ENCODE measurements at places on chromosomes 3 and 15.

DNA sequence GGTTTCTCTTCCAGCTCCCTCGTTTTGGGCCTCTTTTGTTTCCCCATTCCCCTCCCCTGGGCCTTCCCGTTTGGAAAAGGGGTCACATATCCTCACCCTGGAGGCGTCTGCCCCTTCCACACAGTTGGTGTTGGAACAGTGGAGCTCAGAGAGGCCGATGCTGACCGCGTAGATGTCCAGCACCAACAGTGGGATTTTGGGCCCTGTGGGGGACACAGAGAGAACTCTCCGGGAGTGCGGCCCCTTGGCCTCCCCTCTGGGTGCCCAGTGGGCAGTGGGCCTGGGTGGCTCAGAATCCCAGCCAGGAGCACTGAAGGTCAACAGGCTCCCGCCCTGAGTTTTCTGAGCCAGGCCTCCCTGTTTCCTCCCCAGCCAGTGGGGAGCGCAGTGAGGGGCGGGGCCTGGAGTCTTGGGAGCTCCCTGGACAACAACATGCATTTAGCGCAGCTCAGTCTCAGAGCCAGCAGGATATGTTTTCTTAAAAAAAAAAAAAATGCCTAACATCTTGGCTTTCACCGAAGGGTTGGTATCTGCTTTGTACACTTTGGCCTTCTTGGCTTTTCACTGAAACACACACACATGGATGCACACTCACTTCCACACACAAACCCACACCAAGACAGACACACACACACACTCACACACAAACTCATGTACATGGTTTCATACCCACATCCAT is 670 bp upstream of the ISLR start:
- no peak for DNase-seq

GRCh38 chr3:45218578-45219390 is 7.3 kb downstream of the TMEM158 start:
- no peak for DNase-seq

DNA sequence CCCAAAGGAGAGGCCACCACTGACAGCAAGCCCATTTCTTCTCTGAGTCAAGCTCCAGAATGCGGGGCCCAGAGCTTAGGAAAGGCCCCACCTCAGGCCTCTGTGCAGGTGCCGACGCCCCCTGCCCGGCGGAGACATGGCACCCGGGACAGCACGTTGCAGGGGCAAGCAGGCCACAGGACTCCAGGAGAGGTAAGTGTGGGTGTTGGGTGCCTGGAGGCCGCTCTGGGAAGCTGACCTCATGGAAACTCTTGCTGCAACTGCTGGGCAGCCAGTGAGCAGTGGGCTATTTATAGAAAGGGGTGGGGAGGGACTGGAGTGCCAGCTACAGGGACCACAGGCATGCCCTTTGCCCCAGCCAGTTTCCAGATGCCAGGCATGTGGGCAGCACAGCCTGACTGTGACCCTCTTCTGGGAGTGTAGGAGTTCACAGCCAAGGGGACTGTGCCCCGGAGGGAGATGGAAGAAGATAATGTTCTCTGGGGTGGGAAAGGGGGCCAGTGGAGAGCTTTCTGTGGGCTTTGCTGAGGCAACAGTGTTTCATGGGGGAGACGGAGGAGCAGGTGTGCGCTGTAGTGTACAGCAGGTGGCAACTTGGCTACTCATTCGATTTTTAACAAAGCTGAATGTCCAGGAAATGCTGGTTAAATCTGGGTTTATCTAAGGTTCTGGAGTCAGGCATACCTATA is 23.7 kb downstream of the ALPK3 start:
- peak; percentile 87 for DNase-seq

DNA sequence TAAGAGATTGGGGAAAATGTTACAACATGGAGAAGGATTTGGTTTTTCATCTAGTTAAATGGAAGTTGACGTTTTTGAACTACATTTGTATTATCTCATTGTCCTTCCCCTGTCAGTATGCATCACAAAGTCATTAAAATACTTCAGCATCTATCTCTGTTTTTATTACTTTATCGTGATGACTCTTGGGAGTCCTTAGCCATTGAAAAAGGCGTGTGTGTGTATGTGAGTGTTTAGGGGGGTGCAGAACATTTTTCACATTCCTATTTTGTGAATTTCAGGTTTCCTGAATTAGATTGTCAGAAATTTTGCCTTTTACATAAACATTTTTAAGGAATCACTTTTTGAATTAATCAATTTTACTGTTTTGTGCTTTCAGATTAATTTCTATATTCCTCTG is 360.6 kb upstream of the SGO1 start:
- no peak for DNase-seq

DNA sequence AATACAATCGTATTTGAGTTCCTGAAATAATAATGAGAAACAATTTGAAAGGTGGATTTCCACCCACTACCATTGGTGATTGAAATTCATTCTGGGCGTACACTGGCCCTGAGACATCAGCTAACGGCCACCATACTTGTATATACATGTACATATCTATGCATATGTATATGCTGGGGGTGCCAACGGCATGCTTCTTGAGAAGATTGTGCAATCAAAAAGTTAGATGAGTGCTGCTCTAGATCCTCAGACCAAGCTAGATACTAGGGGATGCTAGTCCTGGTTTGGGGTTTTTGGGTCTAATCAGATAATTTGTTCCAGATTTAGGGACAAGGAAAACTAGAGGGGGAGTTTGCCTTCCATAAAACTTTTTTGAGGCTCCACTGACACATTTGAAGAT is 2.9 kb downstream of the TMEM40 start:
- no peak for DNase-seq

Data from left lung (tissue), 14 donors.